ENCODE measurements at places on chromosomes 3 and 15.

- no peak for DNase-seq
Measured at GRCh38 chr3:69692761-69693160, 46.5 kb upstream of the MITF start.

GRCh38 chr3:34075975-34076374, 277.5 kb downstream of the PDCD6IP start:
- no peak for DNase-seq

DNA sequence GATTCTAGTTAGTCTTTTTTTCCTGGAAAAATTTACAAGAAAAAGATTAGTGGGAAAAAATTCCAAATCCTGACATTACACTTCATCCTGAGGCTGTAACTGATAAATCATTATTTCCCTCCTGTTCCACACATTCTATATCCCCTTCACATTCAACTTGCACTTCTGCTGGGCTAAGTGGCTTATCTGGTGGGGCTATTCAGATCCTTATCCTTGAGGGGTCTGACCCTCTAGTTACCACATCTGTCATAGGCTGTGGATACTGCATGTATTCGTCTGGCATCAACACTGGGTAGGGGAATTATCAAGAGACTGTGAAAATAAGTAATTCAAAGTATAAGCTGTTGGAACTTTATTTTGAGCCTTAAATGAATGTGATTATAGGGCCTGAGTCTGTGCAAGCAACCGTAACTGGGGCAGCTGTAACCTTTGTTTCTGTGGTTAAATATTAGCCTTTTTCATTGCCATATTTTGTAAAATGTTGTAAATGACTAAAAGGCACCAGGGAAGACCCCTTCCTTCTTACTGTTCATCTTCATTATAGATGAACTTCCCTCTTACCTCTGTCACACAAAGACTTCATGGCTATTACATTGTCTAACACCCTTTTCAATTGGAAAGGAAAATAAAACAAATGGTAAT, 28.0 kb upstream of the TEX9 start:
- no peak for DNase-seq

DNA sequence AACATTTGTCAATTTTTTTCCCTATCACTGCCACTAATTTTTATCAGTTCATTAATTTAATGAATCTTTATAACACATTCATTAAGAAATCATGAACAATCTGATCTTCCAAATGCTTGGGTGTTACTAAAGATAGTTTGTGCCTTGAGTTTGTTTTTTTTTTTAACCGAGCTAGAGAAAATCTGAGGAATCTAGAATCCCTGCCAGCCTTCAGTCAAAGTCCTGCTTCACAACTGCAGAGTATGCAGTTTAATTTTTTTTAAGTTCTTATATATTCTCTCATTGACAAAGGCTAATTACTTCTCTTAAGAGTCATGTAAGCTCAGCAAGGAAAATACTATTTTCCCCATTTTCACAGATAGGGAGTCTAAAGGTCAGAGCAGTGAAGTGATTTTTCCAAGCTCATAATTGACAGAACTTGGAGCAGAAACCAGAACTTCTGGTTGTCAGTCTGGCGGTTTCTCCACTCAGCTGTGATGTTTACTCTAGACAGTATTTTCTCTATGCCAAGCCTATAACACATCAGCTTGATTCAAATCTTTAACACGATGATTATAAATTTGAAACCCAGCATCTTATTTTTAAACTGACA, 55.7 kb downstream of the TNIK start:
- DNase-seq: no peak

DNA sequence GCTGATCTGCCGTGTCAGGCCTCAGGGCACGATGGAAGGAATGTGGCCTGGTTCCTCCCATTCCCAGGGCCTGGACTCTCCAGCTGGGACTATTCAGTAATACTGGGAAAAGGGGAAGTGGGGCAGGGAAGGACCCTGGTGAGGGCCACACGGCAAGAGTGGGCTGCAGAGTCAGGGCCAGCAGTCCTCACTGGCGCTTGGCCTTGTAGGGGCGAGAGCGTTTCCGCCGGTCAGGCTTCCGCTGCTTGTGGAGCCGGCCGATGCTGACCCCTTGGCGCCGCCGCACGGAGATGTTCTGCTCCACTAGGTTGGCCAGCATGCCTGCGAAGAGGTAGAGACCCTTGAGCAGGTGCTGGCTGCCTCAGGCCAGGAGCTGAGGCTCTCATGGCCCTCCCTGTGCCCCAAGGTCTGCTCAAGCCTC, 42.8 kb downstream of the SEMA3G start:
- DNase-seq: no peak

DNA sequence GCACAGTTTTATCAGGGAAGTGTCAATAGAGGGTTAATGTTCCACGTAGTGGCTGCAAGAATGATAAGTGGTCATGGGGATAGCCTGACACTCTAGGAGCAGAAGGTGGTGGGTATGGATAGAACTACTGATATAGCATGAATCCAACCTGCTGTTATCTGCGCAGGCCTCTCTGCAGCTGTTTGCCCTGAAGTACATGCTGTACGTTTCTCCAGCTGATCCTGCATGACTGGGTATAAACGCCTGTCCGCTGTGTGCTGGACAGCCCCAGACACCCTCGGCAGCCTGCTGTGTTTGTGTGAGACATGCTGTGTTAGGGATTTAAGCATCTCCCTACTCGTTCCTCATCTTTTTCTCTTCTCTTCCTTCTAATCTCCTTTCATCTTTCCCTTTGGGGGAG, 87.1 kb downstream of the LPP start:
- DNase-seq: no peak

DNA sequence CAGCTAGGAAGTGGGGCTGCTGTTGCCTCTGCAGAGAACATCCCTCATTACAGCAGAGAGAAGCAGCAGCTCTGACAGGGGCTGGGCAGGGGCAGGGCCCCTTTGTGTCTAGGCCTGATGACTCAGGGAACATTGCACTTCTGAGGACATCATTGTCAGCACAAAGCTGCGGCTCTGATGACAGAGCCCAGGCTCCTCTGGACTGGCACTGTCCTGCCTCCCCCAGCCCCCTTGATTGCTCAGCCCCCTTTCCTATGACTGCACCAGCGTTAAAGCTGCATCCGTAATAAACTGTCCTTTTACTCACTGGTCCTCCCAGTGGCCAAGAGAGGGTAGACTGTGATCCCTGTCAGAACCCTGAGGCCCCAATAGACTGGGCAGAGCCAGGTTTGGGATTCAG, 18.3 kb downstream of the TRH start:
- DNase-seq: no peak

DNA sequence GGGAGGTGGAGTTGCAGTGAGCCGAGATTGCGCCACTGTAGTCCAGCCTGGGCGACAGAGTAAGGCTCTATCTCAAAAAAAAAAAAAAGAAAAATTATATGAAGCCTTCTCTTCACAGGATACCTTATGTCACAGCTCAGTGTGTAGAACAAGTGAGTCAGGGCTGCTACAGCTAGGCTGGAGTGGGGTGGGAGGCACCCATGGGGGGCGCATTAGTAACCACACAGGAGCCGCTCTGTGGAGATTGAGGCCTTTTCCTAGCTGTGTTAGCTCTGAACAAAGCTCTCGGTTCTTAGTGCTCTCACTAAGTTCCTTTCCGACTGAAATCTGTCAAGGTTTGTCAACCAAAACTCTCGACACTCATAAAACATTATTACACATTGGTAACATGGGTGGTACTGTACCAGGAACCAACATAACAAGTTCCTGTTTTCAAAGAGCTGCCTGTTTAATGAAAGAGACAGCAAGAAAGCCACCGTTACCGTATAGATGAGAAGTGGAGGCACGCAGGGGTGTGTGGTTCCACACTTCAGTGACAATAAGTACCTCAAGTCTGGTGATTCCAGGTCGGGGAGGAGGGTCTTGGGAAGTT, 4.5 kb downstream of the LRRC31 start:
- no peak for DNase-seq

DNA sequence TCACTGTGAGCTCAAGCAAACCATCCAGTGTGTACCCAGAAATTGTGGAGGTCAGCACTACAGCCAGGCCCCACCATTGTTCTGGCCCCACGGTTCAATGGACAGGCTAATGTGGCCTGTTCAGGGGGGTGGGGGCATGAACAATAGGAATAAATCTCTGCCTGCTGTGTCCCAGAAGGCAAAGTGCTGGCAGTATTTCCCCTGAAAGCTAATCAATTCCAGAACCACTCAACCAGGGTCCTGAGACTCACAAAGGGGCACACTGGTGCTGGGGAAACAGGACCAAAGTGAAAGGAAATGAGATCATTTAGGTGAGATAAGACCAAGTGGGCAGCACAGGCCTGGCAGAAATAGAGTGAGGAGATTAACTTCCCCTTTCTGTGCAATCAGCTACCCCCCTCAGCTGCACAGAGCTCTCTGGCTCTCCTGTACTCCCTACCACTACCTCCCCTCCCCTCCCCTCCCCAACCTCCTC, 11.5 kb downstream of the CRYGS start:
- DNase-seq: no peak

DNA sequence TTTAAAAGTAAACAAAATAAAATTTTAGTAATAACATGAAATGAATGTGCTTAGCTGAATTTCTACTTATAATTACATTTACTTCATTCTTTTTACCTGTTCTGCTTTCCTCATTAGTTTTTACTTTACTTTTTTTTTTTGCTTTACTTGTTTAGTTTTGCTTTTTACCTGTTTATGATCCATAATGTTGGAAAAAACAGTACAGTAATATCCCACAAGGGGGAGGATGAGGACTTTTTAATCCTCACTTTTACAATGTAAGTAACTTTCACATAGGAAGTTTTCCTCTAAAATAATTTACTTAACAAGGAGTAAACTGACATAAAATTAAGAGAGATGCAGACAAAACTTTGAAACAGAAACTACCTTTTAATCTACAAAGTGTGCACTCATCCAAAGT, 268.7 kb downstream of the TBC1D5 start:
- DNase-seq: no peak

DNA sequence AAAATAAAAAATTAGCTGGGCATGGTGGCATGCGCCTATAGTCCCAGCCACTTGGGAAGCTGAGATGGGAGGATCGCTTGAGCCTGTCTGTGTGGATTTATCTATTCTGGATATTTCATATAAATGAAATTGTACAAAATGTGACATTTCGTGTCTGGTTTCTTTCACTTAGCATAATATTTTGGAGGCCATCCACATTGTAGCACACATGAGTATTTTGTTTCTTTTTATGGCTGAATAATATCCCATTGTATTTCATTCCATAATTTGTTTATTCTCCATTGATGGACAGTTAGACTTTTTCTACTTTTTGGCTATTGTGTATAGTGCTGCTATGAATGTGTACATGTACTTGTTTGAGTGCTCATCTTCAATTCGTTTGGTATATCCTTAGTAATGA, 52.9 kb upstream of the DYNC1LI1 start:
- no peak for DNase-seq

GRCh38 chr3:31858439-31858838, 122.6 kb downstream of the OSBPL10 start:
- DNase-seq: no peak

- no peak for DNase-seq
Measured at GRCh38 chr3:22907161-22907780, 295.9 kb upstream of the UBE2E2 start.

GRCh38 chr3:34439796-34440195, 641.4 kb downstream of the PDCD6IP start:
- no peak for DNase-seq

DNA sequence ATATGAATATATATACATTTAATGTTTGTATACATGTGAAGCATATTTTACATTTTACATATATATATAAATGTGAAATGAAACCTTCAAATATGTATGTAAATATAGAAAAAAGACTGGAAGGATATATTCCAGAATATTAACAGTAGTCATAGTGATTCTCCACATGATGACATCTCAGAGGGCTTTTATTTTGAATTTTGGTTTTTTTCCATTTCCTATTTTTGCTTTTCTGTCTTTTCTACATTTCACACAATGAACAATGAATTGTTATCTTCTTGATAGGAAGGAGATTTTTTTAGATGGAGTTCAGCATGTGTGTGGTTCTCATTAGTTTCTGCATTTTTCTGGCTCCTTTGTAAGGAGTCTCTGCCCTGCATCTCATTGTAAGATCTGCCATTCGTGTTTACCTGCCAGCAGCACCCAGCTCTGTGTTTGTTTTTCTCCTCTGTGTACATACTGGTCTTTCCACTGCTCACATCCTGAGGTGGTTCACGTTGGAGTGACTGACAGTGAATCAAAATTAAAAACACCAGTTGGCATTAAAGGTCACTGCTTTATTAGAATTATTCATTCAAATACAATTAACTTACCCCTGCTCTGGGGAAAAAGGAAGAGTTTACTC, 425.3 kb upstream of the MDFIC2 start:
- DNase-seq: no peak

DNA sequence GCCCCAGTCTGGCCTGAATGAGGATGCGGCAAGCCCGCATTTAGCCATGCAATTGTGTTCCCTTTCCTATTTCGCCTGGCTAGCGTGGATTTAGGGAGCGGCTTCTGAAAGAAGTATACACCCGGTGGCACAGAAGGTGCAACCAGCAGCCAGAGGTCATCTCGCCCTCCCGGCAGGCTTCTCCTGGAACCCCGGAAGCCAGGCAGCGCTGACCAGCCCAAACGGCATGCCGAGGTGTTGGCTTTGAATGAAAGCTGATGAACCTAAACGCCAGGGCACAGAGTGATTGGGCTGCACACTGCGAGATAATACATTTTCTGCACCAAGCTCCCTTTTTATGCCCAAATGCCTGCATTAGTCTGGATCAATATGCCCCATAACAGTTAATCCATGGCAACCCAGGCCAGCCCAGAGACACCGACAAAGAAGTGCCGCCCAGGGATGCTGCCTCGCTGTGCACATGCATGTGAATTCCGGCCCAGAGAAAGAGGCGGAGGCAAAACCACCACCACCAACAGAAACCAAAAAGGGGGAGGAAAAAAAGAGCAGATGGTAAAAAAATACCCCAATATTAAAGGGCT, 1.4 kb downstream of the SRGAP3 start:
- no peak for DNase-seq

GRCh38 chr3:9935966-9936510, 2.4 kb downstream of the CRELD1 start:
- no peak for DNase-seq

DNA sequence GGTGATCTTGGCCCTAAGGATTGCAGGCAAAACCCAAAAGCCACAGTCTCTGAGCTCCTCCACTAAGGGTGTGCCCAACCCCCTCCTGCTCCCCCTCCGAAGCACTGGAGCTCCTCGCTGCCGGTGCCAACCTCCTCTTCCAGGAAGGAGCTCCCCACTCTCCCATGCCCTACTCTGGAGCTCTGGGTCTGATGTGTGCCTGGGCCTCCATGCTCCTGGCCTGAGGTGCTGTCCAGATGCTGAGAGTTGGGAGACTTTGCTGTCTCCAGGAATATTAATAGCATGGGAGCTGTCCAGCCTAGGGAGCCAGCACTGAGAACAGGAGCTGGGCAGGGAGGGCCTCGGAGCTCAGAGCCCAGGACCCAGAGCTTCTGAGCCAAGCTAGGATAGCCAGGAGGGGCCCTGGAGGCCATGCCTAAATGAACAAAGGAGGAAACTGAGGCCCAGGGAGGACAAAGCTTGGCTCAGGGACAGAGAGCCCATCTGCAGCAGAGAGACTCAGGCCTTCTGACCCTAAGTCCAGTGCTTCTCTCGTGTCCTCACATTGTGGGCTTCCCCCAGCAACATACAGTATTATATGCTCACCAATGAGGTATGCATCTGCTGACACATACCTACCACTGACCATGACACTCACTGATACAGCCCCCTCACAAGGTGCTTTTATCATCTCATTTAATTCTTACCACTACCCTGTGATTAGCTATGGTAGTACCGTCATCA, 36.9 kb upstream of the HERC1 start:
- DNase-seq: no peak
